ENCODE measurements at places on chromosomes 7 and 10.
A peak's percentile ranks its signal among the peaks of the same experiment; 100 is the strongest.

DNA sequence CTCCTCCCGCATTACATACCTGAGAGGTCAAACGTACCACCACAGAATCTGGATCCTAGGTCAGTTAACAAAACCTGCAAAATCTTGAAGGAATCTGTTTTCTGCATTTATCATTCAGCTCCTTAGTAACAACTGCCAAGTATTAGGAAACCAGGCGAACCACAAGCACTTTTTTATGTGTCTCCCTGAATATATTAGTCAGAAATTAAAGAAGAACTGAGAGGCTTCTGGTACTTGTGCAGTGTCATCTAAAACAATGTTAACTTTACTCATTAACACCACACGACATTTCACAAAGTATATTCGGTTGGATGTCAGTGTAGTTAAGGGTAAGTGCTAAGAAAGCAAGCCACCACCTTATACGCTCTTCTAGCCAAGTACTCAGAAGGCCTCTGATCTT, 2.5 kb downstream of the CCDC6 start:
- DNase-seq: no peak

GRCh38 chr10:38157270-38157685, 63.1 kb downstream of the ZNF37A start:
- DNase-seq: no peak

DNA sequence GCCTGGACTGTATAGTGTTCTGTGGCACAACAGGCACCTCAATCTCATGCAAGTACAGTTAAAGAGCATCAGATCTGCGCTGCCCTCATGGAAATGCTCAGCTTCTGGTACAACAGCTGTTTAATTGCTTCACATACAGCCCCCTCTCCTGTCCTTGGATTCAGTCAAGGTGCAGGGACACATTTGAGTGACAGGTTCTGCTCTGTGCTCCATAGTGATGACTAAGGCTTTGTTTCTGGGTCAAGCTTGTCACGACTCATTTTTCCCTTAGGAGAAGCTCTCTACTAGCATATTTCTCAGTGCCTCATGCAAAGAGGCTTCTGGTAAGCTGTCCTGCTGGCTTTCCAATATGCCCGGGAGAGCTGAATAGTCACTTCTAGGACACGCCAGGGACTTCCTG, 26.8 kb upstream of the MYO3A start:
- DNase-seq: no peak

DNA sequence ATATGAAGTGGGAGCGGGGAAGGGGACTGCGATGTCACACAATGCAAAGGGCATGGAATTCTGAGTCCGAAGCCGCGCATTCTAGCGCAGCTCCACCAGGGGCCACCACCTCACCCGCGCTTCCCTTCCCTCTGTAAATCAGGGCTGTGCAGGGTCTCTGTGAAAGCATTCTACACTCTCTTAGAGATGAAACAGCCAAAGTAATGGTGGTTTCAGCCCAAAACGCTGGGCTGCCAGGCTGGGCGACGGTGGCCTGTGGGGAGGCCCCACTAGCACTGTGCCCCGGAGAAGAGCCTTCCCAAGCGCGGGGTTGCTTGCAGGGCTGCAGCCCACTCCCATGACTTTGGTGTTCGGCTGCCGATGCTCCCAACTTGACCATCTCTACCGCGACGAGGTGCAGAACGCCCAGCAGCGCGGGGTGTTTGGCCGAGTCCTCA, 11.4 kb downstream of the ATG9B start:
- DNase-seq: peak; percentile 71

GRCh38 chr10:23063973-23064812, 31.2 kb upstream of the MSRB2 start:
- DNase-seq: no peak
